ENCODE measurements at places on chromosomes 7 and 10.

GRCh38 chr7:17558135-17558534 lies 259.7 kb downstream of the AHR start:
- no peak for DNase-seq

- DNase-seq, result no peak
These were observed 29.0 kb downstream of the TIMM23 start for GRCh38 chr10:46001187-46001756.

DNA sequence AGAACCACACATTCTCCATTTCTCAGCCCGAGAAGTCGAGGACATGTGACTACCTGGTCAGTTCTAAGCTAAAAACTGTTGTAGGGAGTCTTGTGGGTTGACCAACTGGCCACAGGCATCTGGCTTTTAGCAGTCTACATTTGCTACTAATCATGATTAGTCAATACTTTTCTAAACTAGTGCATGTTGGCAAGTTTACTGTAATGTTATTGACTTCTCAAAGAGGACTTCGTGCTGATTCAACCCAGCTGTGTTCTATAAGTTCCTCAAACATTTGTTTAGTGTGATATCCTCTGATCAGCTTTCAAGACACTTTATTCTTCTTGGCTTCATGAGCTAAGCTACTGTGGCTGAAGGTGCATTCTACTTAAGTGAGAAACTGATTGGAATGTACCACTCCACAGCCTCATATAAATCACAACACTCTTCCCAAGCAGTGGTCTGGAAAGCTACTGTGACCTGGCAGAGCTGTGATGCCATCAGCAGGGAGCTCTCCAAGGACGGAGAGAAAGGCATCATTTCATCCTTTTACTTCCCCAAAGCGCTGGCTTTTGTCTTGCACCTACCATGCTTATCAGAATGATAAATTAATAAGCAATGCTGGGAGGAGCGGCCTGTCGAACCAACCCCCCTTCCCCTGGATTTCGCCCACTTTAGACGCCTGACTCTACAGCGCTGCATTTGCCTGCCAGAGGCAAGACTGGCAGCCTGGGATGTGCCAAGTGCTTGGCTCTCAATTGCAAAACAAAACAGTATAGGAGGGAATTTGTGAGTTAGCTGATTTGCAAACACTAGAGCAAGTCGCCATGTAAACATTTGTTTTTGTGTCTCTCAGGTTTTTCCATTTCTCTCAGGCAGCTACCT lies 206.7 kb upstream of the PLXNA4 start:
- no peak for DNase-seq

GRCh38 chr7:154767142-154767541 lies 235.8 kb downstream of the PAXIP1 start:
- DNase-seq, result no peak

Data from NCI-H1105 (cell line).